ENCODE measurements at places on chromosomes 5 and 9.

DNA sequence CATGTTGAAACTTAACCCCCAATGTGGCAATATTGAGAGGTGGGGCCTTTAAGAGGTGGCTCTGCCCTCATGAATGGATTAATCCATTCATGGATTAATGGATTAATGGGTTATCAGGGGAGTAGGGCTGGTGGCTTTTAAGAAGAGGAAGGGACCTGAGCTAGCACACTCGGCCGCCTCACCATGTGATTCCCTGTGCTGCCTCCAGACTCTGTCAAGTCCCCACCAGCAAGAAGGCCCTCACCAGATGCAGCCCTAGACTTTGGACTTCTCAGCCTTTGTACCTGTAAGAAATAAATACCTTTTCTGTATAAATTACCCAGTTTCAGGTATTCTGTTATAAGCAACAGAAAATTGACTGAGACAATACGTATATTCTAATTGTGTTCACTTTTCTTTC lies 272.2 kb upstream of the DMRT1 start:
- no peak for DNase-seq

GRCh38 chr5:135458921-135459331 lies 6.8 kb upstream of the TIFAB start:
- no peak for DNase-seq

- DNase-seq: no peak
Measured at GRCh38 chr5:177316005-177316404, 4.3 kb upstream of the MXD3 start.

DNA sequence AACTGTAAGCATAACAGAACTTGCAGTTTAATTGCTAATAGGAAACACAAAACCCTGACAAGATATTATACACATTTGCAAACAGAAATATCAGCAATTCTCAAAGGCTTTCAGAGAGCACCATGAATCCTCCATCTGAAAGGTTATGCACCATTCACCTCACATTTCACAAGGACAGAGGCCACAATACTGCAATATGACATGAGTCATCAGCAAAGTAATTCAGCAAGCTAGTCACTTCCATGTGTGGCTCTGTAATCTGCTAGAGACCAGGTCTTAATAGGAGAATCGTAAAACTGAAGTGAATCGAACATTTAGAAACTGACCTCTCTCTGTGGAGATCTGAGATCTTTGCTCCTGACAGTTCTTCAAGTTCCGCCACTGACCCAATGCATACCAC lies 28.3 kb downstream of the IARS1 start:
- DNase-seq: no peak

DNA sequence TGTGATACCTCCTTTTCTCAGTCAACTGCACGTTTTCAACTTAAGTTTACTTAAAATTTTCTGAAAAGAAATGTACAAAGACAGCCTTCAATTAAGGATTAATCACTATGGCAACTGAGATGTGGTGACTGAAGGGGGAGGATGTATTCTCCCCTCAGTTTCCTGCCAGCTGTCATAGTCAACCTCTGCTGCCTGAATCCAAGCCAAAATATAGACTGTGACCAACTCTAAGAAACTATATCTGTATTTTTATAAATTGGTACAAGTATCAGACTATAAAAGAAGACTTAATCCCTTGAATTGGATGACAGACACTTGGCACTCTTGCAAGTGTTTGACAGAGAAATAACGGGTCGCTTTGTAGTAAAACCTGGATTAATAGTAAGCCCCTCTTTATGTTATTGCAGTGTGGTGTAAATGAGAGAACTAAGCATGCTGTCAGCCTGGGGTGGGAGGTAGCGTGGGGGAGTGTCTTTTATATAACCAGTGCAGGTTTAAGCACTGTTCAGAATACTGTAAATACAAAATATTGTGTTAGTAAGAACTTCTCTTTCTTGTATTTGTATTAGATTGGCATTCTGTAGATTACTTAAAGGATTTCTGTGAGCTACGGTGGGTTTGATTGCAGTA lies 106.4 kb downstream of the ERCC6L2 start:
- no peak for DNase-seq
